ENCODE measurements at places on chromosomes 16 and 17.

- DNase-seq, result peak; percentile 86
Measured at GRCh38 chr17:12463102-12463501, 202.6 kb upstream of the MYOCD start.

GRCh38 chr16:23519282-23519681, 9.0 kb upstream of the GGA2 start:
- DNase-seq, result no peak

- DNase-seq, result no peak
Measured at GRCh38 chr17:47829870-47830269, 1.5 kb downstream of the MRPL10 start.

GRCh38 chr16:80718480-80719220, 85.7 kb downstream of the CDYL2 start:
- DNase-seq, result peak; percentile 22

DNA sequence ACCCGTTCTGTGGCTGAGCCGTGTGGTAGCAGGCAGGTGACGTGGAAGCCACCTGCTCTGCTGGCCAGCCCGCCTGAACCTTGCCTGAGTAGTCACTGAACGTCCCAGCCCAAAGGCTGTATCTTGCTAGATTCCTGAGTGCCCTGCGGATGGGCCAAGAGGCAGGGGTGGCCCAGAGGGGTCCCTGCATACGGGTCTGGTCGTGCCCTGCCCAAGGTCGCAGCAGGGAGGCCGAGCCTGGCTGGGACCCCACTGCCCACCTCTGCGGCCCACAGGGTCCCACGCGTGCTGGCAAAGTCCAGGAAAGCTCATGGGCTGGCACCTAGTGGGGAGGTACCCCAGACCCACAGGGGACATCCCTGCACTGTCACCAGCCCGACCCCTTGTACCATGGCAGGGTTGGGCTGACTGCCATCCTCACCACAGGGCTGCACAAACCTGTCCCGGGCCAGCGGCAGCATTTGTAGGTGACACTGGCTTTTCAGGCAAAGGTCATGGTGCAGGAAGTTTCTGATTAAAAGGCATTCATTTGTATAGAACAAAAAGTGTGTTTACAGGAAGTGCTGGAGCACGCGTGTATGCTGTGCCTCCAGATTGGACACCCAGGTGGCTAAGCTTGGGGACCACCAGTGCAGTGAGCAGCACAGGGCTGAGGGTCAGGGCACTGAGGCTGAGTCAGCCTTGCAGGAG, 45.1 kb upstream of the ZC3H18 start:
- DNase-seq, result no peak

DNA sequence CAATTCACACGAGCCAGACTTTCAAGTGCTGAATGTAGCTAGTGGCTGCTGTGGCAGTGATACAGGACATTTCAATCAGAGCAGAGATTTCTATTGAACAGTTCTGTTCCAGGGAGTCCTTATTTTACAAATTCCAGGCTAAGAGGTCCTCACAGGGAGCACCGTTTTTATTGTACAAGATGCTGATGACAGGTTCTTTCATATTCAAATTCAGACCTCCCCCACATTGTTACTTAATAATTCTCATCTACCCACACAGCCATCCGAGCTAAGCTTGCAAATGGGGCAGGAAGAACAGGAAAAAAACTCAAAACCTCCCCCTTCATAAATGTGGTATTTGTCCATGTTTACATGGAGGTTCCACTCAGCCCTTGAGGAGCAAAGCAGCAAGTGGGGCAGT, 9.8 kb downstream of the GABARAPL2 start:
- DNase-seq, result no peak

GRCh38 chr16:11109566-11109965, 146.4 kb downstream of the SOCS1 start:
- peak; percentile 79 for DNase-seq

DNA sequence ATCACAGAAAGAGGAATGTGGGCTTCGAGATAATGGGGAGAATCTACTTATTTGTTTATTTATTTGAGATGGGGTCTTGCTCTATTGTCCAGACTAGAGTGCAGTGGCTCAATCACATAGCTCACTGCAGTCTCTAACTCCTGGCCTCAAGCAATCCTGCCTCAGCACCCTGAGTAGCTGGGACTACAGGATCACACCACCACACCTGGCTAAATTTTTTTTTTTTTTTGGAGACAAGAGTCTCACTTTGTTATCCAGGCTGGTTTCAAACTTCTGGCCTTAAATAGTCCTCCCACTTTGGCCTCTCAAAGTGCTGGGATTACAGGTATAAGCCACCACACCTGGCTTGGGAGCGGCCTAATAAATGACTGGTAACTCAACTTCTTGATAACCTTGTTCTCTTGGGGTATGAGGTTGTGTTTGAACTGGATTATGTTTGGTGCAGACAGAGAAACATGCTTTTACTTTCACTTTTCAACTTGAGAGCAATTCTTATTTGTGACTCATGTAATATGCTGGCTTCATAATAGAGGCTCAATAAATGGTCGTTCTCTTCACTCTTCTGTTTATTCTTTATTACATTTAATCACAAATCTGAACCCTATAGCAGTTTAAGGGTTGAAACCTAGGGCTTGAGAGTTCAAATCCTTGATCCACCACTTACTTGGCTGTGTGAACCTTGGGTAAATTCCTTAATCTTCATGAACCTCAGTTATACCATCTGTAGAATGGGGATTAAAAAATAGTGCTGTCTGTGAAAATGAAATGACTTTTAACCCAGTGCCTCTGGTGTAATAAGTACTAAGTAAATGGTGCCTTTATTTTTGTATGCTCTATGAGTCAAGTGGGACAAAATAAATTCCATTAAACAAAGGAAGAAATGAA, 129.1 kb upstream of the HS3ST2 start:
- DNase-seq, result peak; percentile 40

DNA sequence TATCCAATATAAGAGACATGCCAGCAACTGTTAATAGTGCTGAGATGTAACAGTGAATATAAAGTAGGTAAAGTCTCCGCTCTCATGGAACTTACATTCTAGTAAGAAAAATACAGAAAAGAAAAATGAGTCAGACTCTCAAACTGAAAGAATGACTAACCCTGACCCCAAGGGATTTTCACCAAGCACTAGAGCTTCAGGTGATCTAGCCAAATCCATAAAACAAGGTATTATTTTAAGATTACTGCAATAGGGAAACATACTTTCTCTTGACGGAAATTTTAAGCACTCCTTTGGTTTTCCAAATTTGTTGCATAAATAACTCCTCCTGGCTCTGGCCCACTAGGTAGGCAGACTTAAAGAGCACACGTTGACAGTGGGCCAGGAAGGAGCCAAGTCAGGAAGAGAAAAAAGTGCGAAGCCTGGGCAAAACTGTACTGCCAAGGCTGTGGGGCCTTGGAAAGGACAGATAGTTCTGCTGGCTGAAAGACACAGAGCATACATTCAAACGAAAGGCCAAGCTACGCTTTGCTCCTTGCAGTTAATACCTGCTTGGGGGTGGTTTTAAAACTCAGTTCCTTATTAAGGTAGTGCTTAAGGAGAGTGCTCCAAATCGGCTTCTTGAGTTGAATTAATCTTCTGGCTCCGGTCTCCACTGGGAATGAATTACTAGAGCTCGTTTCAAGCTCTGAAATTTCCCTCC, 1.4 kb downstream of the GOT2 start:
- peak; percentile 42 for DNase-seq

DNA sequence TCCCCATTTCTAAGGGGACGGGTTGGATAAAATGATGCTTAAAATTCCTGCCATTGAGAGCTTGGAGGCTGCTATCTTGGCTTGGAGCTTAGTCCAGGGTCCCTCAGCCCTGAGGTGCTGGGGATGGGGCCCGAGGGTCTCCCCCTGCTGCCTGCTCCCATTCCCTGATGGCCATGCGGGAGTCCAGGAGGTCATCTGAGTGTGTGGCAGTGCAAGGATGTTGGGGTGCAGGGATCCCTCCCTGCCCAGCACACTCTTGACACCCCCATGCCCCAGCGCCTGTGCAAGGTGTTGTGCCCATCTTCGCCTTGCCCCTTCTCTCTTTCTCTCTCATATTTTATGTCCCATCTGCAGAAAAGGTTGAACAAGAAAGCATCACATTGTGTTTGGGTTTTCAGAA, 90.4 kb downstream of the IRF8 start:
- no peak for DNase-seq

DNA sequence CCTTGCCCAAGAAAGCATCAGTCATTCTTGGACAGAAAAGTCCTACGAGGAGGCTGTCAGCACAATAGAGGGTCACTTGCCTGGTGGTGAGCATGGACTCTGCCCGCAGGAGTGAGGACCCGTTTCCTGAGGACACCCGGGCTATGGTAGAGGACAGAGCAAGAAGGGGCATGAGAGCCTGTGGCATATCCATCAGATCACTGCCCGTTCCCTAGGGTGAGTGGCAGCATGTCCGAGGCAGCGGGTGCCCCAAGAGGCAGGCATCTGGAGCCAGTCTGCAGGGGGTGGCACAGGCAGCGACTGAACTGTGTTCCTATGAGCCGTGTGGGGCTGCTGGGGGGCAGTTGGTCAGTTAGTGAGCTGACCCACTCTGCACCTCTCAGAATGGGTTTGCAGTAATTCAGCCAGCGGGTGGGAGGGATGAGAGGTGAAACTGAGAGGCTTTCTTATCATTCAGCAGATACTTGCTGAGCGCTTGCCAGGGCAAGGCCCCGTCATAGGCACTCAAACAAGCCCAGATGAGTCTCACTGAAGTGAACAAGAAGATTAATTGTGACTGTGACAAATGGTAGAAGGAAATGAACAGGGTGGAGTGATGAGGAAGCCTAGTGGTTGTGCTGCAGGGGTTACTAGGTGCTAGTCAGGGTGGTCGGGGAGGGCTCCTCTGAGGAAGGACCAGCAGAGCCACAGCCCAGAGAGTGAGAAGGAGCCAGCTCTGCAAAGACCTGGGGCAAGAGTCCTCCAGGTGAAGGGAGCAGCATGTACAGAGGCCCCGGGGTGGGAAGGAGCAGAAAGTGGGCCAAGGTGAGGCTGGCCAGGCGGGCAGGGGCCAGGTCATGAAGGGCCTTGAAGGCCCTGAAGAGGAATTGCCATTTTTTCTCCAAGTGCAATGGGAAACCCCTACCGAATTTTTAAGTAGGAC, 87.9 kb downstream of the CLEC16A start:
- DNase-seq, result no peak

GRCh38 chr16:66146798-66147197, 219.7 kb upstream of the CDH5 start:
- DNase-seq, result no peak

DNA sequence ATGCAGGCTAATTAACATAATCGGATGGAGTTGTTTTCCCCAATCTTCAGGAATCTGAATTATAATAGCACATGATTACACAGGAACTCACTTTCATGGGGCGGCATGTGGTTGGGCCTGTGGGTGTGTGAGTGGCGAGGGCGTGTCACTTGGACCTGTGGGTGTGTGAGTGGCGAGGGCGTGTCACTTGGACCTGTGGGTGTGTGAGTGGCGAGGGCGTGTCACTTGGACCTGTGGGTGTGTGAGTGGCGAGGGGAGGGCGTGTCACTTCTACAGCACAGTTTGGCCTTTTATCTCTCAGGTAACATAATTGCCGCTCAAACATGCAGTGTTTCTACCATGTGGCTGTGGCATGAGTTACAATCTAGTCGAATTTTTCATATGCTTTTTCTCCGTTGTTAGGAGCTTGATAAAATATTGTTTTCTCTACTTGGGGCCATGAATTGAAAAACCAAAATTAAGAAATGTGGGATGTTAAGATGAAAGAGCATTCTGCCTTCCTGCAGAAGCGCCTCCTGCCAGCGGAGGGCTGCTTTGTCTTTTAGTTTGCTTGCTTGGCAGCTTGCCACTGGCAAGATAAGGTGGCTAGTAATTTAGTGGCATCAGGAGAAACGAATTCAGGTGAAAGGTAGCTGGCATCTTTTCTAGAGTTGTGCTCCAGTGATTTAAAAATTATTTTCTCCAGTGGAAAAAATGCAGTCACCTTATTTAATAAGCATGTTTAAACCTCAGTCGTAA, 36.2 kb downstream of the USP10 start:
- DNase-seq, result no peak

DNA sequence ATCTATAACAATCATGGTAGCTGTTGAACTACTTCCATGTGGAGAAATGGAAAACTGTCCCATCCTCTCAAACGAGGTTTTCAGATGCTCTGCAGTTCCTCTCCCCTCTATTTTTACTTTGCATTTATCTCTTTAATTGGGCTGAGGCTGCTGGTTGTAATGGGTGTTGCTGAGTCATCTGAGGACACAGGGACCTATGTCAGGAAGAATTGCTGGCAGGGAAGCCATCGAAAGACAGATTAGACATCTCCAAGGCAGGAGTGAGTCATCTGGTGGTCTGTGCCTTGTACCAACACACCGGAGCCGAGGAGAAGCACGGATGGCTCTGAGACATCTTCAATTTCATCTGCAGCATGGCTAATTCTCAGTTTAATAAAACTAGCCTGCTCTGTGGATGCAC, 394.5 kb downstream of the GRIN2A start:
- DNase-seq, result no peak

GRCh38 chr16:50644729-50645128, 36.4 kb downstream of the SNX20 start:
- DNase-seq, result no peak

- no peak for DNase-seq
Measured at GRCh38 chr16:9316615-9317014, 225.2 kb downstream of the HAPSTR1 start.

DNA sequence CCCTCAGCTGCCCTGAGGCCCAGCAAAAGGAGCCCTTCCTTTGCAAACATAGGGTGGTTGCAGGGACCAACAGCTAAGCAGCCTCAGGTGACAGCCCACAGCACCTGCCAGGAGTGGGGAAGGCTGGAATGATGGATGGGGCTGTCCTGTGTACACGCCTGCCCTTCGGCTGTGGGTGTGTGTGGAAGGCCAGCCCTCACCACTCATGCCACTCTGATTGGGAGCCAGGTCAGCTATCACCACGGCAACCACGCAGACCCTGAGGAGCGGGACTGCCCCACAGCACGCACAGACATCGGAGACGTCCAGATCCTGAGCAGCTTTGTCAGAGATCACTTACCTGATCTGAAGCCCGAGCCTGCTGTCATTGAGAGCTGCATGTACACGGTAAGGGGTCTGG, 11.9 kb downstream of the PIPOX start:
- DNase-seq, result no peak

GRCh38 chr16:72996291-72997062, 51.5 kb downstream of the ZFHX3 start:
- DNase-seq, result no peak

DNA sequence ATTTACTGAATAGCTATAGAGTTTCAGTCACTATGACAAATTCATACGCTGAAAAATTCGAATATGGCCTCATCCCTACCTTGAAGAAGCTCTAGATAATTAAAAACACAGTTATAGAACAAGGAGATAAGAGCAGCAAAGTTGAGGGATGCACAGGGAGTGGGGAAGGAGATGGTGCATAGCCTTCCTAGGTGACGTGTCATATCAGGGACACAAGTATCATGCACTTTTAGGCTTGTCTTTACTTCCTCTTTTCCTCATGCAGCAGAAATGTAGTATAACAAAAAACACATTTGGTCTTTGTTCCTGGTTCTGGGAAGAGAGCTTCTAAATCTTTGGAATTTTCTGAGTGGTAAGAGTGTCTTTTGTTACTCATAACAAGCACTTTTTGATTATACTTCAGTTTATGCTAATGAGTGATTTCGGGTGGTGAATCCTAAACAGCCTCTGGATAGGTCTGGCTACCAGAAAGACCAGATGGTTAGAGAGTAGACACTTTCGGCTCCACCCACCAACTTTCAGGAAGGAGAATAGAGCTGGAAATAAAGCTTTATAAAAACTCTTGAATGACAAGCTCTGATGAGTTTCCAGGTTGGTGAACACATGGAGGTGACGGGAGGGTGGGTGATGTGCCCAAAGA, 341.4 kb downstream of the UTP18 start:
- no peak for DNase-seq

GRCh38 chr17:50589095-50589705, 28.7 kb downstream of the CACNA1G start:
- peak; percentile 3 for DNase-seq
